ENCODE measurements at places on chromosomes 7 and 10. TPM values are rescaled to one million over a fixed set of nuclear protein-coding genes. Genes with fewer than 3 reads are reported as not detected.

GRCh38 chr7:84337429-84337828, 142.8 kb upstream of the SEMA3A start:
- H3K27ac ChIP-seq = no peak overlapping the region
- H3K4me1 ChIP-seq = no peaks in the 10 kb centered on the region
- H3K27me3 ChIP-seq = no peaks in the 10 kb centered on the region
- no peak for DNase-seq

- H3K36me3 ChIP-seq = peaks cover 33% of the 10 kb centered on the region
- DNase-seq = no peak
- peak overlapping the region; percentile 26 for H3K27ac ChIP-seq
- H3K4me1 ChIP-seq = peaks cover 71% of the 10 kb centered on the region
- H3K27me3 ChIP-seq = no peaks in the 10 kb centered on the region
- H3K4me3 ChIP-seq = no peak overlapping the region
Measured at GRCh38 chr7:47544416-47544815, 37.5 kb downstream of the TNS3 start.

GRCh38 chr7:77393954-77394353, 22.2 kb downstream of the GSAP start:
- no peak for DNase-seq
- H3K36me3 ChIP-seq = no peaks in the 10 kb centered on the region
- H3K4me1 ChIP-seq = peaks cover 8% of the 10 kb centered on the region
- H3K4me3 ChIP-seq = no peak overlapping the region
- H3K27ac ChIP-seq = no peak overlapping the region

DNA sequence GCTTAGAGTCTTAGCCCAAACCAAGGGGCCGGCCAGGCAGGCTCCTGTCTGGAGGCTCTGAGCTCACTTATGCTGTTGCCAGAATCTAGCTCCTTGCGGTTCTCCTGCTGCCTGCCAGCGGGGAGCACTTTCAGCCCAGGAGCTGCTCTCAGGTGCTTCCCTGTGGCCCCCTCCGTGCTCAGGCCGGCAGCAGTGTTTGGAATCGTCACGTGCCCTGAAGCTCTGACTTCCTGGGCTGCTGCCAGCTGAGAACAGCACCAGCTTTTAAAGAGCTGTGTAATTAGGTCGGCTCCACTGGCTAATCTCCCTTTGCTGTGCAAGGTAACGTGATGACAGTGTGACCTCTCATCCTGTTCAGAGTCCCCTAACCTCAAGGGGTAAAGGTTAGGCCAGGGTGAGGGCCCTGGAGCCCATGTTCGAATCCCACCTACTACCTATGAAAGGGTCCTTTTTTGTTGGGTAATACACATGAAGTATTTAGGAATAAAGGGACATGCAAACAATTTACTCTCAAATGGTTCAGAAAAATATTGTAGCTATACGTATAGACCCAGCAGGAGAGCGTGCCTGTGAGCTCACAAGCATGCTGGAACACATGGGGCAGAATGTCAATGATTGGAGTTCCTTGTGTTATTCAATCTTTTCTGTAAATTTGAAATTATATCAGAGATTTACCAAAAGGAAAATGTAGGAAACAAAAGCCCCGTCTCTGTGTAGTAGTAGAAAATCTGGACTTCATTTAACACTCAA, 16.6 kb downstream of the ZNF862 start:
- DNase-seq = peak; percentile 80
- peak overlapping the region; percentile 20 for H3K27ac ChIP-seq
- H3K36me3 ChIP-seq = peaks cover 18% of the 10 kb centered on the region
- no peak overlapping the region for H3K4me3 ChIP-seq
- peaks cover 9% of the 10 kb centered on the region for H3K4me1 ChIP-seq
- H3K27me3 ChIP-seq = no peaks in the 10 kb centered on the region

DNA sequence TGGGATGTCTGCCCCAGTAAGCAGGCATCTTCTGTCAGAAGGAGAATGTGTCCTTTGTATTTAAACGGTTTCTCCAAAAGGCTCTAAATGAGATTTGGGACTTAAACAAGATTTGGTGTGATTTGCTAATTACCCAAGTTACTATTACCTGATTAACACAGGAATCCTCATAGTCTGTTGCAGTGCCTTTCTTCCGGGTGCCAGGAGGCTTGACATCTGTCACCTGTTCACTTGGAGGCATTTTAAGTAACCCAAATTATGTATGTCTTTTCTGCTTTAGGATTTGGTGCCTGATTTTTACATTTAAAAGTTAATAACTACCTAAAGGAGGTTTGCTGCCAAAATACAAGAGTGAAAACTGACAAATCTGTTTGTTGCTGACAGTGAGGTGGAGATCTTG, 587.9 kb upstream of the GALNT17 start:
- H3K36me3 ChIP-seq = no peaks in the 10 kb centered on the region
- no peak overlapping the region for H3K27ac ChIP-seq
- H3K4me3 ChIP-seq = no peak overlapping the region
- no peak for DNase-seq
- H3K4me1 ChIP-seq = no peaks in the 10 kb centered on the region

GRCh38 chr7:85693326-85693725, 506.5 kb upstream of the SEMA3D start:
- H3K27me3 ChIP-seq = no peaks in the 10 kb centered on the region
- H3K27ac ChIP-seq = no peak overlapping the region
- no peaks in the 10 kb centered on the region for H3K4me1 ChIP-seq
- no peak overlapping the region for H3K4me3 ChIP-seq

GRCh38 chr7:620056-620455, 100.4 kb upstream of the PDGFA start:
- no peaks in the 10 kb centered on the region for H3K36me3 ChIP-seq
- no peaks in the 10 kb centered on the region for H3K27me3 ChIP-seq
- H3K4me3 ChIP-seq = no peak overlapping the region
- DNase-seq = no peak
- H3K4me1 ChIP-seq = peaks cover 40% of the 10 kb centered on the region

DNA sequence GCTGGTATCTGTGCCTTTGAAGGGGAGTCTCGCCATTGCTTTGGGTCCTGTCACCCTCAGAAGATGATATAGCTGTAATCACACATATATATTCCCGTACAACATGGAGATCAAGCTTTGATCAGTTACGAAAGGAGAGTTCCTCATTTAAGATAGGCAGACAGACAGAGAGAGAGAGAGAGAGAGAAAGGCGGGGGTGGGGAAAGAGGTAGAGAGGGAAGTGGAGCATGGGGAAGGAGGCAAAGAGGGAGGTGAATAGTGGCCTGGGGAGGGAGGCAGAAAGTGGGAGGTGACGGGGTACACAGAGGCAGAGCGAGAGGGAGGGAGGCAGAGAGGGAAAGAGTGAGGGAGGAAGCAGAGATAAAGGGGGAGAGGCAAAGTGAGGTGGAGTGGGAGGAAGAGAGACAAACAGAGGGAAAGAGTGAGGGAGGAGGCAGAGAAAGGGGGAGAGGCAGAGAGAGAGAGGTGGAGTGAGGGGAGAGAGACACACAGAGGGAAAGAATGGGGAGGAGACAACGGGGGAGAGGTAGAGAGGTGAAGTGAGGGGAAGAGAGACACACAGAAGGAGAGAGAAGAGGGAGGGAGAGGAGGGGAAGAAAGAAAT, 44.6 kb upstream of the C1QL3 start:
- H3K4me3 ChIP-seq = no peak overlapping the region
- H3K36me3 ChIP-seq = no peaks in the 10 kb centered on the region
- no peak overlapping the region for H3K27ac ChIP-seq
- DNase-seq = no peak

- no peak overlapping the region for H3K27ac ChIP-seq
- no peak overlapping the region for H3K4me3 ChIP-seq
- H3K36me3 ChIP-seq = no peaks in the 10 kb centered on the region
Measured at GRCh38 chr7:22633286-22633953, 93.6 kb upstream of the IL6 start.

DNA sequence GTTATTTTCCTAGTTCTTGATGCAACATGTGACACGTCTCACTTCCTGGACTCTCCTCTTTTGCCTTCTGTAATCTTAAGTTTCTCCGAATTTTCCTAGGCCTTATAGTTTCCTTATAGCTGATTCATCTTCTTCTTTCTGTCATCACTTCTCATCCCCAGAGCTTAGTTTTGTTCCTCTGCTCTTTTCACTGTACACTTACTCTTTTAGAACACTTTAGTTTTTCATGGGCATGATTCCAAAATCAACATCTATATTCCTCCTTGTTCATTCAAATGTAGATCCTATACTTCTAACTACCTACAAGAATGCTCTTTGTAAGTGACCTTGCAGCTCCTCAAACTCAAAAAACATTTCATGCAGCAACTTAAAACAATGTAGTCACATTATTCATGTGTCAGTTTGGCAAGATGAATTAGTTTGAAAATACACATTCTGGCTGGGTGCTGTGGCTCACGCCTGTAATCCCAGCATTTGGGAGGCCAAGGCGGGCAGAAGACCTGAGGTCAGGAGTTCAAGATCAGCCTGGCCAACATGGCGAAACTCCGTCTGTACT, 13.1 kb upstream of the SLC26A3 start:
- H3K27me3 ChIP-seq = no peaks in the 10 kb centered on the region
- H3K36me3 ChIP-seq = no peaks in the 10 kb centered on the region
- no peak overlapping the region for H3K27ac ChIP-seq
- DNase-seq = no peak
- no peaks in the 10 kb centered on the region for H3K4me1 ChIP-seq

GRCh38 chr10:11522821-11523245, 88.6 kb downstream of the USP6NL start:
- H3K27me3 ChIP-seq = no peaks in the 10 kb centered on the region
- no peak for DNase-seq
- no peak overlapping the region for H3K4me3 ChIP-seq
- H3K36me3 ChIP-seq = peaks cover 17% of the 10 kb centered on the region
- H3K27ac ChIP-seq = no peak overlapping the region

GRCh38 chr7:93882468-93882867, 8.1 kb downstream of the TFPI2 start:
- H3K27ac ChIP-seq = no peak overlapping the region
- H3K36me3 ChIP-seq = no peaks in the 10 kb centered on the region
- DNase-seq = no peak
- H3K4me1 ChIP-seq = no peaks in the 10 kb centered on the region

- no peaks in the 10 kb centered on the region for H3K27me3 ChIP-seq
- DNase-seq = peak; percentile 56
- H3K27ac ChIP-seq = peak within 1 kb of the TSS; percentile 85
- H3K4me3 ChIP-seq = peak within 1 kb of the TSS; percentile 39
Measured at GRCh38 chr10:88952647-88953111, at the start of gene ACTA2. TSS of gene ACTA2 (minus strand) at chr10:88952773. CDS start at chr10:88948930, 3,843 bp downstream.

DNA sequence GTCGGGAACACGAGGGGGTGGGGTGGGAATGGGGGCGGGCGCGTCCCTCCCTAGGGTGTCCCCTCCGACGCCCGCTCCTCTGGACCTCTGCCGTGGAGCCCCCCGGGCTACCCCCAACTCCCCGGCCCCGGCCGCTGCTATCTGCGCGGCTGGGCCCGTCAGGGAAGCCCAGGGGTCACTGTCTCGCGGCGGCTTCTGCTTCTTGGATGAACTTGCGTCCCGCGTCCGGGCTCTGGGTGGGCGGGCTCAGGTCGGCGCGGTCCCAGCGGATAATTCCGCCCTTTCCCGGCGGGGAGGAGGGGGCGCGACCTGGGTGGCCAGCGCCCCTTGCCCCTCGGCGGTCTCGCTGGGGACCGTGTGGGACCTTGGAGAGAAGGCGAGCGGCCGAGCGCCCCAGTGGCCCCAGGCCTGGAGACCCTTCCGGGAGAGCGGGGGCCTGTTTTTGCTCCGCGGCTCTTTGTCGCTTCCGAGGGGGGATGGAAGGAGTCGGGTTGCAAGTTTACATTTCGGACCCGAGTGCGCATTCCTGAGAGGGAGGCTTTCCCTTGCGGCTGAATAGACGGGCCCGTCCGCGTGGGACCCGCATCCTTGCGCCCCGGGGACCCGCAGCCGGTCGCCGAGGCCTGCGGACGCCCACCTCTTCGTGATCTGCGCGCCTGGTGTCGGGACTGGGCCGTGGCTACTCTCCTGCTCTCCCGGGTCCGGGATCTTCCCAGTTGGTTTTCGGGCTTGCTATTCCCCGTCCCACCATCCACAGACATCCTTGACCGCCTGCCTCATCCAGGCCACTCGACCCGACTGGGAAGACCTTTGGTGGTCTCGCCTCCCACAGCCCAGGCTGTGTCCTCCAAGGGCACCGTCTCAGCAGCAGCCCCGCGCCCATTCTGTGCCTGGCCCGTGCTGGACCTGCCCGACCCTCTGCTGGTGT, 812 bp downstream of the DOCK1 start:
- H3K36me3 ChIP-seq = no peaks in the 10 kb centered on the region
- H3K4me3 ChIP-seq = peak overlapping the region; percentile 64
- no peaks in the 10 kb centered on the region for H3K27me3 ChIP-seq
- H3K4me1 ChIP-seq = peaks cover 4% of the 10 kb centered on the region
- H3K27ac ChIP-seq = no peak overlapping the region
- DNase-seq = peak; percentile 61

DNA sequence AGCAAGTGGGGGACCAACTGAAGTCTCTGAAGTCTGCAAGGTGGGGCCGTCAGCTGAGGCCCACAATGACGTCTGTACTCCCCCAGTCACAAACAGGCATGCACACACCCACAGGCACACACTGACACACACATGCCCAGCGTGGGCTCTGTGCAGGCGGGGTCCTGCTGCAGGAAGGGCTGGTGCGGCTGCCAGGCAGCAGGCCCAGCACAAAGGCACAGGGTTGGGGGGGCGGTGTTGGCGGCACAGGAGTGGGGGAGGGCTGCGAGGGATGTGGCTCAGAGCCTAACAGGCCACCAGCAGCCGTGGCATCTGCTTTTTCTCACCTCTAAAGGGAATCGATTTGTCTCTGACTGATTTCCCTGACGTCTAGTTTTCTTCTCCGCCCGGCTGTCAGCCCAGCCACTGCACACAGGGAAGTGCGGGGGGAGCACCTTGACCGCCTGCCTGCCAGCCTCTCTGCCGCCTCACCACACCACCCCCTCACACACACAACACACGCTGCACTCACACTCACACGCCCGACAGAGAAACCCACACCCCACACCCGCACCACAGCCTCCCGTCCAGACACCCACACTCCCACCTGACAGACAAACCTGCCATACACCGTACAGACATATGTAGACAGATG, 43.5 kb upstream of the ZMIZ1 start:
- H3K27ac ChIP-seq = peak overlapping the region; percentile 18
- DNase-seq = no peak
- H3K27me3 ChIP-seq = no peaks in the 10 kb centered on the region
- H3K36me3 ChIP-seq = no peaks in the 10 kb centered on the region

- no peak overlapping the region for H3K4me3 ChIP-seq
- H3K4me1 ChIP-seq = no peaks in the 10 kb centered on the region
- peak overlapping the region; percentile 18 for H3K27ac ChIP-seq
- DNase-seq = no peak
Measured at GRCh38 chr7:92325173-92325572, 79.4 kb downstream of the ANKIB1 start.

DNA sequence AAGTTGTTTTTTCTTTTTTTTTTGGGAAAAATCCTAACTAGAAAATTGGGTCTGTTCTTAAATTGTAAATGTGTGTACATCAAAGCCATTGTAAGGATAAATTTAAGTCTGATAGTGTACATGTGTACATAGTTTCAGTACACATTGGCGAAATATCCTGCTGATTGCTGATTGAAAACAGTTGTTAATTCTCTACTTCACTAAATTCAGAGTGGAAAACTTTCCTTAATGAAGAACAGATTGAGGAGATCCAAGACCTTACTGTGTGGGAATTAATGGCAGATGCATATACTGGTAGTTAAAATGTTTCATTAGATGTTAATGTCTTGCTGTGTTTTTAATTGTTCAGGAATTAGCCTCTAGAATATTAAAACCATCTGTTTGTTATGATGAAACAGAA, 506.0 kb downstream of the AUTS2 start:
- H3K27ac ChIP-seq = no peak overlapping the region
- H3K4me1 ChIP-seq = no peaks in the 10 kb centered on the region
- DNase-seq = no peak
- H3K27me3 ChIP-seq = no peaks in the 10 kb centered on the region
- H3K4me3 ChIP-seq = no peak overlapping the region

OR2A7 gene
- 16.7 TPM for polyA plus RNA-seq

MYL10 gene
- not detected for polyA plus RNA-seq

UPK3BL2 gene
- 17.0 TPM for polyA plus RNA-seq

HMX2 gene
- polyA plus RNA-seq = 1.1 TPM

DEPP1 gene
- 13.4 TPM for polyA plus RNA-seq

EZH2 gene
- polyA plus RNA-seq = 20.1 TPM

OGDHL gene
- 20.0 TPM for polyA plus RNA-seq

PDZD8 gene
- polyA plus RNA-seq = 34.7 TPM

SPOCK2 gene
- 17.4 TPM for polyA plus RNA-seq

ZNF365 gene
- 0.48 TPM for polyA plus RNA-seq

Measured in large intestine (tissue), 12 donors.